Muscle of leg (tissue), 16 donors: ENCODE measurements at places on chromosomes 7 and 10.

GRCh38 chr10:96577069-96577468 lies 9.7 kb downstream of the TM9SF3 start:
- no peak for DNase-seq

GRCh38 chr10:126321440-126321839 lies 66.8 kb downstream of the ADAM12 start:
- peak; percentile 47 for DNase-seq

DNA sequence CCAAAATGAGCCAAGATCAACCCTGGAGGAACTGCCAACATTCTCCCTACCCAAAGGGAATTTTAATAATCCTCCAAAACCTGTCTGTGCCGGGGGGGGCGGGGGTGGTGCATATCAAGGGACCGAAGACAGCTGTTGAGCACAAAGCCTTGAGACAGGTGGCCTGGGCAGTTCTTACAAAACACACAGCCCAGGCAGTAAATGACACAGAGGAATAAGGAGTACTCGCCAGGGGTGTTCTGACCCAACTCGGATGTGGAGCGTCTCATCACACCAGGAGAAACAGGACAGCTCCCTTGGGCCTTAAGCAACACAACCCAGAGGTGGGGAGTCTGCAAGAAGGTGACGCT lies 35.6 kb downstream of the PLAC9 start:
- DNase-seq = no peak

GRCh38 chr7:8149222-8149621 lies 112.7 kb downstream of the ICA1 start:
- peak; percentile 77 for DNase-seq

GRCh38 chr10:72277340-72277995 lies 3.7 kb downstream of the DDIT4 start:
- no peak for DNase-seq

DNA sequence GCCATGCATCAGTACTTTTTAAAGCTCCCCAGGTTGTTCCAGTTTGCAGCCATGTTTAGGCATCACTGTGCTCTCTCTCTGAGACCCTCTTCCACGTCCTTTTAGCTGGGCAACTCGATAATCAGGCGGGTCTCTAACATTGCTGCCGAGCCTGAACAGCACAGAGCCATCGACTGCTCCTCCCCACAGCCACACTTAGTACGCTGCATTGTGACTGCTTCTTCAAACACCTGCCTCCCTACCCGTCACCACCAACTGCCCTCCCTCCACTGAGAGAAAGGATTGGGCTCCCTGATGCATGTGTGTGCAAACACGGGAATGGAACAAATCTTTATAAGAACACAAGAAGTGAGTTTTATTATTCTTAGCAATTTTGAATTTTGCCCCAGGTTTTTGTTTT lies 11.4 kb upstream of the TACR2 start:
- DNase-seq = no peak

DNA sequence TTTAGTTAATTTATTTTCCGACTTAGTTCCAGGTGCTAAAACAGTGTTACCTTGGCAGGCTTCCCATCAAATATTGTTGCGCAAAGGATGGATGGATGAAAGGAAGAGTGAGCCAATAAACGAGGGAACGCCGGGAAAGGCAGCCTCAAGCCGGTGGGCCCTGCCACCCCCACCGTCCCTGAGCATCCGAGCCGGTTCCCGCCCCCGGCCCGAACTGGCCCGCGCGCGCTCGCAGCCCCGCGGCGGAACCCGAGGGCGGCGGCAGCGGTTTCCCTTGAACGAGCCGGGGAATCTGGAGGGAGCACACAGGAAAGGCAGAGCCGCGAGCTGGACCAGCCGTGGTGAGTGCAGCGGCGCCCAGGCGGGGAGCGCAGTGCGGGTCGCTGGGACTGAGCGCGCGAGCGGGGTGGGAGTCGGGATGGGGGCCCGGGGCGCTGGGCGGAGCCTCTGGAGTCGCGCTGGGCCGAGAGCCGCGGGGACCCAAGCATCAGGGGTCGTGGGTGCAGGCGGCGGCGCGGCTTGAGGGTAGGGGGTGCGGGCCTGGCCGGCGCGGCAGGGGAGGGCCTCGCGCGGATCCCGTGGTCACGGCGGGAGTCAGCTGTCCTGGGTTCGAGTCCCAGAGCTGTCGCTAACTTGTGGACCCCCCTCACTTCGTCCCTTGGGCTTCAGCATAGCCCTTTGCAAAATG lies at the start of gene AGK:
AGK (plus strand) TSS at position 317 of the 688 bp plus-strand sequence. CDS start 4,057 bp downstream, outside the sequence.
- peak; percentile 92 for DNase-seq

GRCh38 chr10:104005172-104005863 lies 38.4 kb downstream of the SLK start:
- no peak for DNase-seq

GRCh38 chr7:40572810-40573465 lies 438.1 kb downstream of the SUGCT start:
- DNase-seq = peak; percentile 77

GRCh38 chr10:86642499-86642898 lies 11.8 kb upstream of the OPN4 start:
- DNase-seq = peak; percentile 17

GRCh38 chr10:97736902-97737769 lies at the start of gene ZFYVE27:
TSS of gene ZFYVE27 (plus strand) at chr10:97737128. CDS start at chr10:97738478, 1,350 bp downstream.
- peak; percentile 97 for DNase-seq

DNA sequence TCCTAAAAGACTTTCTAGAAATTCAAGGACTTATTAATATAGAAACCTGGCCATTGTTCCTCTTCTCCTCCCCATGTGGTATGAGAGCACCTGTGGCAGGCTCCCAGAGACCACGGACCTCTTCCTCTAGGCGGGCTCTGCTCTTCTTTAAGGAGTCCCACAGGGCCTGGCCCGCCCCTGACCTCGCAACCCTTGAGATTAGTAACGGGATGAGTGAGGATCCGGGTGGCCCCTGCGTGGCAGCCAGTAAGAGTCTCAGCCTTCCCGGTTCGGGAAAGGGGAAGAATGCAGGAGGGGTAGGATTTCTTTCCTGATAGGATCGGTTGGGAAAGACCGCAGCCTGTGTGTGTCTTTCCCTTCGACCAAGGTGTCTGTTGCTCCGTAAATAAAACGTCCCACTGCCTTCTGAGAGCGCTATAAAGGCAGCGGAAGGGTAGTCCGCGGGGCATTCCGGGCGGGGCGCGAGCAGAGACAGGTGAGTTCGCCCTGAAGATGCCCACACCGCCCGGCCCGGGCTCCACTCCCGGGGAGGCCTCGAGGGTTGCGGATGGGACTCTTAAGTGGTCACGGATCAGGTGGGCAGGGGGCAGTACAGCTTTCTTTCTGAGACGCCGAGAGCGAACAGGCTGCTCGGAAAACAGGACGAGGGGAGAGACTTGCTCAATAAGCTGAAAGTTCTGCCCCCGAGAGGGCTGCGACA lies at the start of gene SLC26A4:
SLC26A4 (plus strand) TSS at position 448 of the 700 bp plus-strand sequence. CDS start 814 bp downstream, outside the sequence.
- no peak for DNase-seq

DNA sequence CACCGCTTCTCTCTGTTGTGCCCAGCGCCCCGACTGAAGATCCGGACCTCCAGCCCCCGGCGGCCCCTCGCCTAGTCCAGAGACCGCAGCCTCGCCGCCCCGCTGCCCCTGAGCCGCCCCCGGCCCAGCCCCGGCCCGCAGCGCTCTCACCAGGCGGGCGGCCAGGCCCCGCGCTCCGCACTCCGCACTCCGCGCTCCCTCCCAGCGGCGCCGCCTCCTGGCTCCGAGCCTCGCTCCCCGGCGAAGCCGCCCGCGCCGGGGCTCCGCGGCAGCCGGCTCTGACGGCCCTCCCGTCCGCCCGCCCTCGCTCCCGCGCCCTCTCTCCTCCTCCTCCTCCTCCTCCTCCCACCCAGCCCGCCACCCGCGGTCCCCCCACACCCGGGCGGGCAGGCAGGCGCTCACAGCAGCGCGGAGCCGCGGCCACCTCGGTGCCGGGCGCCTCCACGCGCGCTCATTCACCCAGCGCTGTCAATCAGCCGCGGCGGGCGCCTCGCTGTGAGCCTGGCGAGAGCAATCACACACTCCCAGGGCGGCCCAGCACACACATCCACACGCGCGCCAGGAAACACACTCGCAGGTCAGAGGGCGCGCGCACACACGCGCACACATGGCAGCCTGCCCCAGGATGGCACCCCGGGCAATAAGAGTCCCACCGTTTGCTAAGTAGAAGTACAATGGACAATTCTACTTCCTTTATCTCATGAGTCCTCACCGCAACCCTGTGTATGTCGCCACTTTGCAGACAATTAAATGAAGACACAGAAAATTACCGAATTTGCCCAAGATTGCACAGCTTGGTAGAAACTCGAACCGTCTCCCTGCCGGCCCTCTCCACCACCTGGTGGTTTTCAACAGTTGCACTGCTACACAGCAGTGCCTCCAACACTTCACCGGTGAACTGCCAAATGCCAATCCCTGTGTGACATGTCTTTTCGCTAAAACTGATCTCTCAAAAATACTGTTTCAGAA lies at the start of gene PRRT4:
PRRT4 (minus strand) TSS at position 280 of the 969 bp plus-strand sequence.
- DNase-seq = peak; percentile 55

GRCh38 chr7:77352665-77353406 lies 63.3 kb downstream of the GSAP start:
- no peak for DNase-seq

- DNase-seq = no peak
Measured at GRCh38 chr10:37754538-37755323, 102.7 kb downstream of the ZNF248 start.
